ENCODE measurements at places on chromosomes 16 and 17.

- DNase-seq: no peak
Measured at GRCh38 chr17:17022011-17022410, 20.2 kb upstream of the MPRIP start.

DNA sequence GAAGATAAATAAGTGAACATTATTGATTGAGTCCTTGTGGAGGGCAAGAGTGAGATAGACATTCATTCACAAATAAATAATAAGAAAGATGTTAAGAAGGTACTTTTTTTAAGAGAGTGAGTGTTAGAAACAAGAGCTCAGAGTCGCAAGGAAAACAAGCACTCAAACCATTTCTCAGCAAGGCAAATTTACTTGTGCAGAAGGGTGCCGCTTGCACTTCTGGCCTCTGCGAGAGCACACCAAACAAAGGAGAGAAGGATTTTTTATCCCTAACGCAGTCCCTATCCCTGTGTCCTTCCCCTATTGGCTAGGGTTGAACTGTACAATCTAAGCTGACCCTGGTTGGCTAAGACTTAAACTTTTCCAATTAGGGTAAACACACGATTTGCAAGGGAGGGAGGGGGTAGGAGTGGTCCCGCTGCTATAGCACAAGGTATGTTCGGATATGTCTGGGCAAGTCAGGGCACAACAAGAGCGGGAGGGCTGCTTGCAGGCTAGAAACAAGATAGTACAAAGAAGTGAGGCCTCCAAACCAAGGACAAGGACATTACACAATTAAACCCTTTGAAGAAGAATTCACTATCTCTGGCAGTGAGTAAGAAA, 156.2 kb downstream of the PPM1E start:
- no peak for DNase-seq

DNA sequence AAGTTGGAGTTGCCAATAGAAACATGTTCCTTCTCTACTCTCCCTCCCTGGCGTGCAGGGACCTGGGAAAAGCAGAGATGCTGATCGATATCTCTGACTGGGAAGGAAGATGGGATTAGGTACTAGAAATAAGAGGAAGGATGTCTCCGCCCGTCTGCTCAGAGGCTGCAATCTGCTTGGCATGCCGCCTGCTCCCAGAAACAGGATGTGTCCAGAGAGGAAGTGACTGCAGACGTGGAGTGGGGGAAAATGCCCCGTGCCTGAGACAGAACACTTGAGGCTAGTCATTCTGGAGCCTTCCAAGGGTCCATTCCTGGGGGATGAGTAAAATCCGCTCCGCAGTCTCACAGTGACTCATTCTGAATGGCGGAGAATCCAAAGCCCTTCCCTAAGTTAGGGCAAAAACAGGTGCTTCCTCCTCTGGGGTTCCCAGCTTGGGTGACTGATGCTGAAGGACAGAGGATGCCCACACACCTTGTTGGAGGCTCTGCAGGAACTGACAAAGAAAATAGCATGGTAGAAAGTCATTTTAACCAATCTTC, 45.0 kb upstream of the SMURF2 start:
- DNase-seq: no peak

DNA sequence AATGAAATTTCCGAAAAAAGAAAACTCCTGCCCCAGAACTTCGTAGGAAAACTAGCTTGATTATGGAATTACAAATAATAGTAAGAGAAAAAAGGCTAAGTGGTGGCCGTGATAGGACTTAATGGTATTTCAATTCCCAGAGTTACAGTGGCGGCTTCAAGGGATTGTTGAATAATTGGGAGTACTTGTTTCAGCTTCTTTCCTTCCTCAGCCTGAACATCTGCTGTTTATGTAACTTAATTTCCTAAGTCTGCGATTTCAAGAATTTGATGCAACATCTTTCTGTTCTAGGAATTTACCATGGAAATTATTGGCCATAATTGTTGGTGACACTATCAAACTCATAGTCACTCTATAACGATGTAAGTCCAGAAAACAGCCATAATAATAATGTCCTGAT, 684 bp upstream of the APPBP2 start:
- no peak for DNase-seq

GRCh38 chr16:2749476-2749875, 3.0 kb upstream of the SRRM2 start:
- no peak for DNase-seq

- no peak for DNase-seq
Measured at GRCh38 chr17:2203818-2204217, 99.8 kb downstream of the SMG6 start.

DNA sequence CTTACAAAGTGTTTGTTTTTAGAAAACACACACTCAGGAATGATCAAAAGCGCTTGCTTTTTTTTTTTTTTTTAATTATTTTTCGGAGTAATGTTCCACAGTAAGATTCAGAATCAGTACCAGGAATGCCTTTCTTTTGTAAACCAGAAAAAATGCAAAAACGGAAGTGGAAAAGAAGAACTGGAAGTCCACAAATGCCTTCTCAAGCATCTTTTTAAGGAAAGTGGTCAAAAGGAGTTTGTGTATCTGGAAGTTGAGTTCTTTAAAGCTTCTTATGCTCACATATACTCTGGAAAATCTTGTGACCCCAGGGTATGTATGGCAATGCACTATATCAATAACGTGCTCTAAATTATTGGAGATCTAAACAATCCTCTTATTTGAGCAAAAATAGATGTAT, 126.0 kb downstream of the ABCA8 start:
- no peak for DNase-seq

GRCh38 chr16:11640987-11641817, 27.1 kb upstream of the SNN start:
- DNase-seq: peak; percentile 44

- DNase-seq: no peak
Measured at GRCh38 chr17:38363016-38363415, 11.4 kb downstream of the SOCS7 start.
